ENCODE measurements at places on chromosomes 7 and 10.

DNA sequence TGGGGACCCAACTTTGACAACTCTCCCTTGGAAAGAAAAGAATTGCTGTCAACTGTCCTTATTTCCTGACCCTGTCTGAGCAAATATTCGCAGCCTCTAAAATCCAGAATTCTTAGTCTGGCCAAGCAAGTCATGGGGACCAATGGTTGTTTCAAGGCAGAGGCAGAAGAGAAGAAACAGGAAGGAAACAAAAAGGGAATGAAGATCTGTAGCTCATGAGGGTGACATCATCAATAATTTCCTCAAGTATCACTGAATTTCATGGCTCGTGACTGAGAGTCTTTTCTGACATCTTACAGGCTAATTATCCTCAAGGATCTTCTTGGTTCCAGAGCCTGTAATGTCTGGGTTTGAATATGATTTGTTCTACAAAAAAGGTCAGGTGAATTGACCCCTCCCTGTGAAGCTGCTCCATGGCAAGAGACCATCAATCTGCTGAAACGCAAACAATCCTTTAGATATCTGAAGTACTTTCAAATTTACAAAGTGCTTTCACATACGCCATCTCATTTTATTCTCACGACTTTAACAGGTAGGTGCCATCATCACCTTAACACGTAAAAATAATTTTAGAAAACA lies 5.8 kb downstream of the CDK6 start:
- ATAC-seq: no peak

DNA sequence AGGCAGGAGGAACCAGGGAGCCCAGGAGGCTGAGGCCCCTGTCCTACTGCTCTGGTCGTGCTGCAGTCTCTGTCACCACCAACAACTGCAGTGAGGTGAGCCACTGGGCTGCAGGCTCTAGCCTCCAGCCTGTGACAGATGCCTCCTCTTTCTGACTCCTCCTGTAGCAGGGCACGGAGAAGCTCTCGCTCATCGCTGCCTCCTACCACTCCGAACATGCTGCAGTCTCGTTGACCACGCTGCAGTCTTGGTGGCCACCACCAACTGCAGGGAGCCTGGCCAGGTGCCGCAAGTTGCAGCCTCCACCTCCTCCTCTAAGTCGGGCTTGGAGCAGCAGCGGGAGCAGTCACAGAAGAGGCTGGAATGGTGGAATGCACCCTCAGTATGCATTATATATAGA lies 22.1 kb upstream of the VOPP1 start:
- ATAC-seq: no peak

GRCh38 chr7:4144172-4144701 lies 537.9 kb upstream of the FOXK1 start:
- ATAC-seq: no peak

DNA sequence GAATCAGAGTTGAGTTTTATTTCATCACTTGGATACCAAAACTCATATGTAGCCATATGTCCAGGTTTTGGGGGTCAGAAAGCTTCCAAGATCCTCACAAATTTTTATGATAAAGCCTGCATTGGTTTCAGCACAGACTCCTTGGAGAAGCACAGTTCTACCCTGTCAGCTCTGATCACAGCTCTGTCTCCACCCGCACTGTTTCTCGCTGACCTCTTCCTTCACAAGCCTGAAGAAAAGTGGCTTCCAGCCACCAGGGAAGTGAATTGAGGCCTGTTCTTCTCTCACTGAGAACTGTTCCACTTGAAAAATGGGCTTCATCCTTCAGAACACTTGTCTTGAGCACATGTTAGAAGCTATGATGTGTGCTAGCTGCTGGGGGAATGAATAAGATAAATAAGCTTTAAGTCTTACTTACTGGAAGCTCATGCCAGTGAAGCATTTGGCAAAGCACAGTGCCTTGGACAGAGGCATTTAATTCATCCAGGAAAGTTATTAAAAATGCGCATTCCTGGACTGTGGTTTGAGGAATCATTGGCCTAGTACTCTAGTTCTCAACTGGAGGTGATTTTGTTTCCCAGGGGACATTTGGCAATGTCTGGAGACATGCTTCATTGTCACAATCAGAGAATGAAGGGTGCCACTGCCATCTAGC lies 133.6 kb downstream of the BMPER start:
- ATAC-seq: no peak

DNA sequence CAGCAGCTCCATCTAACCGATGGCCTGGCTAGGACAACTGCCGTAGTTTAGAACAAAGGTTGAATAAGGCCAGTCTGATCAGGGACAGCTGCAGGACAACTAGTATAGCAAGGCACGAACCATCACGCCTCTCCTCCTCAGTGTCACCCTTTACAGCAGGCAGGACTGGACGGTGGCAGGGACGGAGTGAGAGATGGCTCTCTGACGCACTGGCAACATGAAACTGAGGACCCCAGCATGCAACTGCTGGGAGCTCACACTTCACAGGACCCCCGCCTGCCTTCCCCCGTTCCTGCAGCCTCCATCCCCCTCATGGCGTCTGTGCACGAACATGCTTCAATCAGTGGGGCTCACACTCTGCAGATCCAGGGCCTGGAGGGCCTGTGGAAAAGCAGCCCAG lies 53.7 kb downstream of the ZRANB1 start:
- no peak for ATAC-seq

- no peak for ATAC-seq
Measured at GRCh38 chr7:38615665-38616064, 15.5 kb downstream of the AMPH start.

DNA sequence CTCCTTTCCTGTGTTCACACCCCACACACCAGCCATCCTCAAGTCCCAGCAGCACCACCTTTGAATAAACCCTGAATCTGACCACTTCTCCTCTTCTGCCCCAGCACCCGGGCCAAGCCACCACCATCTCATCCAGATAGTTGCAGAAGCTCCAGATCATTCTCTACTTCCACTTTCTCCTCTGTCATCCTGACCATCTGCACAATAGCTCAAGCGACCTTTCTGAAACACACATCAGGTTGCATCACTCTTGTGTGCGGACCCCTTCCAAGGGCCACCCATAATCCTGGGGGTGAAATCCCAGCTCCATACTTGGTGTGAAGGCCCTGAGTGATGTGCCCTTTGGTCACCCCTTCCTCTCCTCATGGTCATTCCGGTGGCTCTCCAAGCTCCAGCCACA lies 187.4 kb upstream of the GALNT17 start:
- no peak for ATAC-seq

DNA sequence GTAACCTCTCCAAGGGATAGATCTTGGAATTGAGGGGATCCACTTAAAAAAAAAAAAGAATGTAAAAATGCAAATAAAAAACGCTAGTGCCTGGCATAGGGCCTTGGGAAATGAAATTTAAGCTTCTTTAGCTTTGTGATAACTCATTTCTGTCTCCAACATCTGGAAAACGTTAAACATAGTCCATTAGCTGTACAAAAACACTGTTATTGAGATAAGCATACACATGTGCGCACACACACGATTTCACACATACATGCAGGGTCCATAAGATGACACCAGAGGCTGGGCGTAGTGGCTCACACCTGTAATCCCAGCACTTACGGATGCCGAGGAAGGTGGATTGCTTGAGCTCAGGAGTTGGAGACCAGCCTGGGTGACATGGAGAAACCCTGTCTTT lies 13.7 kb upstream of the CUL2 start:
- ATAC-seq: no peak

- no peak for ATAC-seq
Measured at GRCh38 chr10:110170142-110170971, 37.0 kb upstream of the MXI1 start.

DNA sequence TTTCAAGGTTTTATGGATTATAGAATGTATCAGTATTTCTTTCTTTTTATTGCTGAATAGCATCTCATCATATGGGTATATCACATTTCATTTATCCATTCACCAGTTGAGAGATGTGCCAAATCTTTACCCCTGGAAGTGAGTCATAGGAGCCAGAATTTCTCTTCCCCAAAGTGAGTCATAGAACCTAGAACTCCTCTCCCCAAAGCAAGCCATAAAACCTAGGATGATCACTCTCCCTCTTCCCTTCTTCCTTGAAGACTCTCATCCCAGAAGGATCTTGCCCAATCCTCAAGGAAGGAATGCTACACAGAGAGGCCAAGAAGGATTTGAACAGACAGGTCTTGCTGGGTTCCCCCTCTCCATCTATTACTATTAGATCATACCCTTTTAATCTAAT lies 199.9 kb downstream of the EVX1 start:
- no peak for ATAC-seq

DNA sequence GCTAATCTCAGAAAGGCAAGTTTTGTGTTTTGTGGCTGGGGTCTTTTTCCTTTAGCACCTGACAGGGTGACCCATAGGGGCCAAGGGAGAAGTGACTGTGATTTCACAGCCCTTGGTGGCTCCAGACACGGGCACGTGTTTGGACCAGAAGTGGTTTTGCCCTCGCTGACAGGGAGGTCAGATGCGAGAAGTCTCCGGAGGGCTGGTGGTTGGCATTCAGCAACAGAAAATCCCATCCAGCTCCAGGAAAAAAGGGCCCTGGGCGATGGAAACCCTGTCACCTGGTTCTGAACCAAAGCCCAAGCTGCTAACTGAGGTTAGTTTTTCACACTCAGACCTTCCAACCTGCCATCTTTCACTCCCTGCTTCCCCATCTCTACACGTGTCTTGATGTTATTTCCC lies 272.9 kb downstream of the TRIL start:
- no peak for ATAC-seq

DNA sequence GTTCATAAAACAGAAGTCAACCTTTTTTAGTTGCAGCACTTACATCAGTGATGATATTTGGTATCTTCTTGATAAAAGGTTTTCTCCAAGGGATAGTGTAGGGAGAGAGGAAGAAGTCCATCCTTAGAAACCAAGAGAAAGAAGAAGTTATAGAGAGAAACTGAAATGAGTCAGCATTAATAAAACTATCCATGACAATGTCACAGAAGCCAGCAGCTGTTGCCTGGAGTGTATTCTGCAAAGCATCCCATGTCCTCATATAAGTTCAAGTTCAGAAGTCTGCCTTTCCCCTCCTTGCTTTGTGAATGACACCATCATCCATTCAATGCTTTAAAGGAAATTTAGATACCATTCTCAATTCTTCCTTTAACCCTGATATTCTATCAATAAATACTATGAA lies 14.4 kb upstream of the COL1A2 start:
- ATAC-seq: no peak

- ATAC-seq: no peak
Measured at GRCh38 chr7:2004841-2005725, 227.7 kb downstream of the MAD1L1 start.

- ATAC-seq: no peak
Measured at GRCh38 chr10:114684822-114685209, 26.7 kb upstream of the ABLIM1 start.
